NCI-H2029 treated with DMSO at 0.1 percent for 48 hours (cell line): ENCODE measurements at places on chromosomes 16 and 17.

DNA sequence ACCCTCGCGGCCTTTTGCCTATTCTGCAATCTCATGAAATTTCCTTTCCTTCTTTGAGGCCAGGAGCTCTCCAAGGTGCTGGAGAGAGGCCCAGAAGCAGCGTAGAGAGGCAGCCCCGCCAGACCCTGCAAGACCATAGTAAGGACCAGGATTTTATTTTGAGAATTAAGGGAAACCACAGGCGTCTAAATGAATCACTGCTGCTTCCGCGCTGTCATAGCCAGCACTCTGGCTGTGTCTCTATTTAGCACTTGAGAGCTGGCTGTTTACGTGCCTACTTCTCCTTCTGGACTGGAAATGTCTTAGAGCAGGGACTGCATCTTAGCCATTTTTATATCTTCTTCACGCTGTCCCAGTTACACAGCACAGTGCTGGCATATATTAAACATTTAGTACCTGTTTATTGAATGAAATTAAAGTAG, 37.6 kb upstream of the PIRT start:
- DNase-seq = no peak

DNA sequence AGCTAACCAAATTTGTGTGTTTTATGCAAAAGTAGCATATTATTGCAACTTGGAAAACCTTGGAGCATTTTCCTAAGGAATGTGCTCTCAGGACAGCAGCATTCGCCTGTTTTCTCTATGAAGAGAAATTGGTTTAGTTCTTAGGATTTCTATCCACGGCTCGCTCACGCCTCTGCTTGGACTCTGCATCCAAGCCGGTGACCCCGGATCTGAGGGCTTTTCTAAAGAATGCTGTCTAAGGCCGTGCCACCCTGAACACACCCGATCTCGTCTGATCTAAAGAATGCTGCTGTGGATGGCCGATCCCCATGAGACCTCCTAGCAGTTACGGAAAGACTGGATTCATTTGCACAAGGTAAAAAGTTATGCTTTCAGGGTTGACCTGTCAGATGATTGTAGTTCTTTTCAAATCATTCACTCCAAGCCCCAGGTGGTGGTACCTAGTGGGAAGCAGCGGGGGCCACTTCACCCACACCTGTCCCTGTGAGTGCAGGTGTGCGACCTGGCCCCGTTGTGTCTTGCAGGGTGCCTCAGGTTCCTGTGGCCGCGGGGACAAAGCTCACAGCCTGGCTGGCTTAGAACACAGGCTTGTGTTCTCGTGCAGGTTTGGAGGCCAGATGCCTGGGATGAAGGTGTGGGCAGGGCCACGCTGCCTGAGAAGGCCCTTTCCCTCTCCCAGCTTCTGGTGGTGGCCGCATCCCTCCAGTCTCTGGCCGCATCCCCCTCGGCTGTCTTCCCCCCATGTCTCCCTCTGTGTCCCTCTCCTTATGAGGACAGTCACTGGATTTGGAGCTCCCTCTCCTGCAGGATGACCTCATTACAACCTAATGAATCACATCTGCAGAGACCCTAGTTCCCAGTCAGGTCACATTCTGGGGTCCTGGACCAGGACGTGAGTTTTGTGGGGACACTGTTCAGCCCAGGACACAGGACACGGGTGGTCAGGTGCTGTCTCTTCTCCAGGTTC, 71.1 kb downstream of the BANP start:
- DNase-seq = no peak

DNA sequence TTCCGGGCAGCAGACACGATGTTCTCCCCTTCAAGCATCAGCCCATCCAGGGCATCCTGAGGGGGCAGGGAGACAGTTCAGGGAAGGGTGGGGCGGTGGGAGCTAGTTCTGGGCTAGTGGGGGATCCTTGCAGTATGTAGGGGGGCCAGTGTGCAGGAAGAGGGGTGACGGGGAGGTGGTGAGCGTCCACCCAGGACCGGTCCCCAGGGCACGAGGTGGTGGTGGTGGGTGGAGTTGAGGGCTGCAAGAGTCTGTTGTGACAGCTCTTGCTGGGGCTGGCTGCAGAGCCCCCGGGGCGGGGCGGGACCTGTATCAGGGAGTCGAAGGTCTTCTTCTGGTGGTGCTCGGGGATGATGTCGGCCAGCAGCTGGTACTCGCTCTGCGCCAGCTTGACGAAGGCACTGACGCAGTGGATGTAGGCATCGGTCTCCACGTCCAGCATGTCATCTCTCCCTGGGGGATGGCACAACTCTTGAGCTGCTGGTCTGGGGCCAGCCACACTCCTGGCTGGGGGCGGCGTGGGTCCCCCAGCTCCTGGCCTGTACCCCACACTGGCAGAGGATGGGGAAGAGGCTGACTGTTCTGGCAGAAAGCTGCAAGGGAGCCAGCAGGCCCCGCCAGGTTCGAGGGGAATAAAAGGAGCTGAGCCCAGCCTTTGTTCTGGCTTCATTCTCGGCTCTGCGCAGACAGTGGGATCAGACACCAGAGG, 10.0 kb downstream of the ZACN start:
- DNase-seq = no peak

DNA sequence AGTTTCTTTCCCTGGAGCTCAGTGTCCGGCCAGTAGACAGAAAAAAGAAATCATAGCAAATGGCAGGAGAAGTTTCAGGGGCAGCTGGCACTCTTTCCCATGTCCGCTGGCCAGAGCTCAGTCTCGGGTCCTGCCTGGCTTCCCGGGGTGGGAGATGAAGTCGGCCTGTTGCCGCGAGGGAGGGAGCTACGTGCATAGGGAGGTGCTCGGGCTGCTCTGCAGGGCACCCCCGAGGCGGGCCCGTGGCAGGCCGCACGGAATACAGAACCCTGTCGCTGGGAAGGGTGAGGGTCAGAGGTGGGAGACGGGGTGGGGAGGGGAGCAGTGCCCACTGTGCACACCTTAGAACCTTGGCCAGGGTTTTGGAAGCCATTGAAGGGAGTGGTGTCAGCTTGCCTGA, 78.3 kb upstream of the FOXF1 start:
- DNase-seq = no peak

DNA sequence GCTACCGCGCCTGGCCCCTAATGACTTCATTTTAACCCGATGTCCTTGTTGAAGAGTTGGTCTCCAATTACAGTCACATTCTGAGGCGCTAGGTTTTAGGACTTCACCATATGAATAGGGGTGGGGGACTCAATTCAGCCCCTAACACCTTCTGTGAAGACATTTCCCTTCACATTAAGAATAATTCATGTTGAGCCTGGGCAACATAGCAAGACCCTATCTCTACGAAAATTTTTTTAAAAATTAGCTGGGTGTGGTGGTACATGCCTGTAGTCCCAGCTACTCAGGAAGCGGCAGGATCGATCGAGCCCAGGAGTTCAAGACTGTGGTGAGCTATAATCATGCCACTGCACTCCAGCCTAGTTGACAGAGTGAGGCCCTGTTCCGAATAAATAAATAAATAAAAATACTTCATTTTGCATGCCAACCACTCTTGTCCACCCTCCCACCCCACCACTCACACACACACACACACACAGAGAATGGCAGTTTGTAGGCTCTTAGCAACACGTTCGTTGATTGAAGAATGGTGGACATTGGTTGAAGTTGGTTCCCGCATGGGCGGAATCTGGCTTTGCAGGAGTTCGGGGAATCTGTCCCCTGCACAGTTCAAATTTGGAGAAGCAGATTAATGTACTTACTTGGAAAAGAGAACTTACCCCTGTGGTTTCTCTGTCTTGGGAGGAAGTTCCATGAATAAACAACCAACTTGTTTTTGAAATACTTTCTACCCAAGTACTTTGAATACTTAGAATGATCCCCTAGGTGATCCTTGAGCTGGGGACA, 27.8 kb upstream of the TVP23A start:
- DNase-seq = no peak

- no peak for DNase-seq
Measured at GRCh38 chr17:1709971-1710806, at the start of gene TLCD2. Gene TLCD2 (minus strand): TSS chr17:1710377. CDS start chr17:1710242, 135 bp downstream.

GRCh38 chr16:18796377-18796776, 5.0 kb downstream of the ARL6IP1 start:
- DNase-seq = no peak

- DNase-seq = no peak
Measured at GRCh38 chr17:66435182-66435581, 132.8 kb downstream of the PRKCA start.

GRCh38 chr16:58487566-58488351, 12.2 kb upstream of the NDRG4 start:
- DNase-seq = peak; percentile 14

DNA sequence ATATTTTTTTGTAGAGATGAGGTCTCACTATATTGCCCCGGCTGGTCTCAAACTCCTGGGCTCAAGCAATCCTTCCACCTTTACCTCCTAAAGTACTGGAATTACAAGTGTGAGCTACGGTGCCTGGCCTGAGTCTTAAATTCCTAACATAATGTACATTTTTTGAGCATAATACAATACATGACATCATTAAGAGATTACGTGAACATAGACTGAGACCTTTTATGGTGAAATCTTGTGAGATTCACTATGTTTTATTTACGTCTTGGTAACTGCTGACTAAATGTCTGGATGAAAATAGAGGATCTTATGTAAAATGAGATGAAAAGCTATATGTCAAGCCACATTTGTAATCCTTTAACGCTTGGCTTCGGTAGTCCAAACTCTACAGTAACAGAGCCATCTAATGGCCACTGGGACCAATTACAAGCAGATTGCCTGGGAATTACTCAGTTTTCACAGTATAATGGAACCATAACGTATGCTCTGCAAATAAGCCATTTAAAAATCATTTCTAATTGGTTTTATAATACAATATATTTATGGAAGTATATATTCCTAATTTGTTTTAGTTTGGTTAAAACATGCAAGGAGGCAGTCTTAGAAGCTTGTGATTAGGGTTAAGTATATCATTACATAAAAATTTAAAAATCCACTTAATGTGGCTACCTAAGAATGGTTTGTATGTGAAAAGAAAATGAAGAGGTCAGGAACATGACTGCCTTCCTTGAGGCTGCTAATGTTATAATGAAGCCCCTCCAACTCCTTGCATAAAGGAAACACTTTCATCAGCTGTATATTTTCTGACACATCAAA, 8.1 kb upstream of the EFCAB13 start:
- DNase-seq = peak; percentile 26

- peak; percentile 45 for DNase-seq
Measured at GRCh38 chr16:28543072-28543471, 4.3 kb upstream of the NUPR1 start.

GRCh38 chr16:10558746-10559641, 21.4 kb downstream of the EMP2 start:
- DNase-seq = peak; percentile 38

GRCh38 chr16:27404163-27404823, 2.3 kb downstream of the IL21R start:
- no peak for DNase-seq

GRCh38 chr17:31373150-31374093, 18.1 kb upstream of the RAB11FIP4 start:
- peak; percentile 41 for DNase-seq

- DNase-seq = no peak
Measured at GRCh38 chr16:55964923-55965475, 89.8 kb upstream of the CES5A start.

- DNase-seq = no peak
Measured at GRCh38 chr16:68844211-68844564, 857 bp downstream of the TANGO6 start.

- no peak for DNase-seq
Measured at GRCh38 chr17:81961087-81961511, at the start of gene NOTUM. Gene NOTUM (minus strand): TSS chr17:81961187. CDS start chr17:81960909, 278 bp downstream.

DNA sequence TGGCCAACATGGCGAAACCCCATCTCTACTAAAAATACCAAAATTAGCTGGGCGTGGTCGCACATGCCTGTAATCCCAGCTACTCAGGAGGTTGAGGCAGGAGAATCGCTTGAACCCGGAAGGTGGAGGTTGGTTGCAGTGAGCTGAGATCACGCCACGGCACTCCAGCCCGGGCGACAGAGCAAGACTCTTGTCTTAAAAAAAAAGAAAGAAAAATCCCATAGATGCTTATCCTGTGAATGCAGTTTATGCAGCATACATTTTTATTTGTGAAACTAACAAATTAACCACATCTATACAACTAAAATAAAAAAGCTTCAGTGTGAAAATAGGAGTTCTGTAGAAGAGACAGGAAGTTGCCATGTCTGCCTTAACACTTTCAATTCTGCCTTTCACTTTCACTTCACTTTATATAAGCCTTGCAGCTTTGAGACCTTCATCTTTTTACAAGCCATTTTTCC, 7.1 kb downstream of the IGSF6 start:
- DNase-seq = peak; percentile 20

GRCh38 chr17:76575570-76575969, 10.1 kb downstream of the ST6GALNAC2 start:
- DNase-seq = no peak

GRCh38 chr17:32865141-32865540, 11.8 kb downstream of the MYO1D start:
- DNase-seq = no peak

GRCh38 chr16:30054959-30055553, 10.5 kb upstream of the ALDOA start:
- DNase-seq = no peak

DNA sequence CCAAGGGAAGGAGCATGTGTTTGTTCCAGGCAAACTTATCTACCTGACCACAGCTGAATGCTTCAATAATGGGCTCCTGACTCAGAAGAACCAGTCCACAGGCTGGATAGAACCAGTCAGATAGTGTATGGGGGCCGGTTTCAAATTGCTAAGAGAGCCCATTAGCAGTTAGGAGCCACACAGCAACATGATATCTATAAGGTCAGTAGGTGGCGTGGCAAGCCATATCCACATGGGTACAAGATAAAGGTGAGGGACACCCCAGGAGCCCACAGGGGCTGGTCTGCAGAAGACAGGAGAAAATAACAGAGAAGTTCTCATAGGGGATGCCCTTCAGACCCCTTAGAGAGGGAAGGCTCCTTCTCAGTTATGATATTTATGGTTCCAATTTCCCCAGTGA, 31.6 kb upstream of the CDRT15 start:
- no peak for DNase-seq

DNA sequence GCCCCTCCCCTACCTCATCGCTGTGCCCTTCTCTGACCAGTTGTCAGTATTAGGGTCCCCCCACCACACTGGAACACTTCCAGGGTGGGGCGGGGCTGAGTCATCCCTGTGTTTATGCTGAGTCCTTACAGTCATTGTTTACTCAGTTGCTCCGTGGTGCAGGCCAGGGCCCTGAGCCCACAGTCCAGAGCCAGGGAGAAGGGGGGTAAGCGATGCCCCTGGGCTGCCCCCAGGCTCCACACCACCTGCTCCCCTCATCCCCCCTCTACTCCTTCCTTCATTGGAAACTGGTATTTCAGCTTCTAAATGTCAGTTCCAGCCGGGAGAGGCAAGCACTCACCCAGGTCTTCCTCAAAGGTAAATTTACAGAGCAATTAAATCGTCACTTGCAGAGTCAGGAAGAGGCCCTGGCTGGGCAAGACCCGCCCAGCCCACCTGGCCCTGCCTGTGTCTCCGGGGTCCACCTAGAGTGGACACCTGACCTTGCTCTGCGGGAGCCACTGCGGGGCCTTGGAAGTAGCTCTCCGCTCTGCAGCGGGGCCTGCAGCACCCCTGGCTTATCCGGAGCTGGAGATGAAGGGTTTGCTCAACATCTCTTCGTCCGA, 4.8 kb downstream of the ATP2A3 start:
- DNase-seq = no peak

GRCh38 chr17:66142428-66142827, 49.5 kb downstream of the CEP112 start:
- no peak for DNase-seq
